ENCODE measurements at places on chromosomes 7 and 10.
A peak's percentile ranks its signal among the peaks of the same experiment; 100 is the strongest.

GRCh38 chr7:35003679-35004303 lies 33.5 kb downstream of the DPY19L1 start:
- peak; percentile 94 for DNase-seq
- peak overlapping the region; percentile 98 for H3K27ac ChIP-seq
- no peaks in the 10 kb centered on the region for H3K36me3 ChIP-seq

DNA sequence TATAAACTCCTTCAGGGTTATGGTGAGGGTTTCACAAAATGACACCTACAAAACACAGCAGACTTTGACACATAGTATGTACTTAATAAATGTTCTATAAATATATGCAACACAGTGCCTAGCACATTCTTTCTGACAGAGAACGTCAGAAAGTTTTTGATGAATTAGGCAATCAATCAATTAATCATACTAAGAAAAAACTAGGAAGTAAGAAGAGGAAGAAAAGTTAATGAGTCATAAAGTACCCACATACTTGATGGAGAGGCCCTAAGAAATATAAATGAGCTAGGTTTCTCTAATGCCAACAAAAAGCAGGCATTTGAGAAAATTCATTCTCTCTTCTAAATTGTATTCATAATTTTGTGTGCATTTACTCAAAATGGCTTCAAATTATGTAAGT lies 192.7 kb upstream of the VWC2 start:
- DNase-seq, result no peak
- no peak overlapping the region for H3K27ac ChIP-seq
- no peaks in the 10 kb centered on the region for H3K36me3 ChIP-seq
- no peaks in the 10 kb centered on the region for H3K4me1 ChIP-seq
- no peak overlapping the region for H3K4me3 ChIP-seq

GRCh38 chr7:30510124-30511075 lies 5.8 kb upstream of the GGCT start:
- H3K27ac ChIP-seq, result no peak overlapping the region
- H3K27me3 ChIP-seq, result no peaks in the 10 kb centered on the region
- H3K4me1 ChIP-seq, result peaks cover 15% of the 10 kb centered on the region

GRCh38 chr10:75611172-75611992 lies 180.0 kb downstream of the LRMDA start:
- H3K27me3 ChIP-seq, result peaks cover 25% of the 10 kb centered on the region
- no peak overlapping the region for H3K4me3 ChIP-seq
- no peak for DNase-seq
- H3K4me1 ChIP-seq, result peaks cover 7% of the 10 kb centered on the region

DNA sequence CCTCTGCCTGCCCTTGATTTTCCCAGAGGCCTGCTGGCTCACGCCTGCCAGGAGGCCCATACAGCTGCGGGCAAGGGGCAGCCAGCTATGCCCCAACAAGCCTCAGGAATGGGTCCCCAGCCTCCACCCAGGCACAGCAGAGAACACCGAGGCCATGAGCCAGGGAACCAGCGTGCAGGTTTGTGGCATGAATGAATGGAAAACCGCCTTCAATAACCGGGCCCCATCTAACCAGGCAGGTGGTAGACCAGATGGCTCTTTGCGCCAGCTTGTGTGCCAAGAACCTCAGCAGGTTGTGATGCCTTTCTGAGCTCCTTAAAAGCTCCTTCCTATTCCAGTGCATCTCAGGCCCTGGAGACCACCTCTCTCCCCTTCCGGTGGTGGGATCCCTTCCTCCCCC lies 50.2 kb downstream of the ELFN1 start:
- no peak overlapping the region for H3K4me3 ChIP-seq
- DNase-seq, result no peak
- H3K27me3 ChIP-seq, result 0 out of 2 replicates have a peak, but pooled peaks cover 5% of the 10 kb centered on the region
- no peaks in the 10 kb centered on the region for H3K36me3 ChIP-seq

DNA sequence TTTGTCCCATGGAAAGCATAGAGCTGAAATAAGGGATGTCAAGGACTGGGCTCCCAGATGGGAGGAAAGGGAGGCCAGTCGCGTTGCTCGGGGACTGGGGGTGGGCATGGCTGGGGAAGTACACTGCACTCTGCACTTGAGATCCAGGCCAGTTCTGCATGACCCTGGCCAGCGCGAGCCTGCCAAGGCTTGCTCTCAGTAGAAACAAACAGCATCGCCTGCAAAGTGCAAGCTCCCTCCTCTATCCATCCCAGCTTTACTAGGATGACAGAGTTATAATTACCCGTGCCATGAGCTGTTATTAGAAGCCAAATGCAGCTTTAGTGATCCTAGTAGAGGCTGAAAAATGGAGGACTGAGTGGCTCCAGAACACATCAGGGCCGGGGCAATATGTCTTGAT lies 43.9 kb upstream of the PDCD4 start:
- H3K4me1 ChIP-seq, result peaks cover 9% of the 10 kb centered on the region
- no peak overlapping the region for H3K27ac ChIP-seq
- H3K36me3 ChIP-seq, result no peaks in the 10 kb centered on the region
- DNase-seq, result no peak
- no peaks in the 10 kb centered on the region for H3K27me3 ChIP-seq

DNA sequence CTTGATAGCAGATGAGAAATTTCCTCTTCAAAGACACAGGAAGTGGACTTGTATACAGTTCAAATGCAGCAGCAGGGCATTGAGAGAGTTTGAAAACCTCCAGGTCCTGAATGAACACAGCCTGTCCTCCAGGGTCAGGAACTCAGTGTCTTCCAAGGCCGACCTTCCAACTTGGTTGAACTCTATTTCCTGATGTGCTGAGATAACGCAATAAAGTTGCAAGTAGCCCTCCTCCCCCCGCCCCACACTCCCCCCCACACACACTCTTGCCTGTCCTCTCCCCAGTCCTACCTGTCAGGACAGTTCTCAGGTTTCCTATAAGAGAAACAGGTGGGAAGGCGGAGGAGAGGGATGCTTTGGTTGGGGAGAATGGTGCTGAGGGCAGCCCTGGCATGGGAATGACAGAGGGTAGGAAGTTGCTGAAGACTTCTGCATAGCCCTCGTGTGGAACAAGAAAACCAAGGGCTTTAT lies 90.0 kb downstream of the CCDC71L start:
- H3K27ac ChIP-seq, result no peak overlapping the region
- peaks cover 11% of the 10 kb centered on the region for H3K4me1 ChIP-seq
- H3K27me3 ChIP-seq, result no peaks in the 10 kb centered on the region
- no peak overlapping the region for H3K4me3 ChIP-seq

GRCh38 chr7:152674860-152675758 lies 832 bp downstream of the XRCC2 start:
- H3K4me3 ChIP-seq, result peak overlapping the region; percentile 92
- DNase-seq, result peak; percentile 23
- peak overlapping the region; percentile 59 for H3K27ac ChIP-seq
- peaks cover 5% of the 10 kb centered on the region for H3K36me3 ChIP-seq
- peaks cover 7% of the 10 kb centered on the region for H3K4me1 ChIP-seq
- H3K27me3 ChIP-seq, result no peaks in the 10 kb centered on the region

DNA sequence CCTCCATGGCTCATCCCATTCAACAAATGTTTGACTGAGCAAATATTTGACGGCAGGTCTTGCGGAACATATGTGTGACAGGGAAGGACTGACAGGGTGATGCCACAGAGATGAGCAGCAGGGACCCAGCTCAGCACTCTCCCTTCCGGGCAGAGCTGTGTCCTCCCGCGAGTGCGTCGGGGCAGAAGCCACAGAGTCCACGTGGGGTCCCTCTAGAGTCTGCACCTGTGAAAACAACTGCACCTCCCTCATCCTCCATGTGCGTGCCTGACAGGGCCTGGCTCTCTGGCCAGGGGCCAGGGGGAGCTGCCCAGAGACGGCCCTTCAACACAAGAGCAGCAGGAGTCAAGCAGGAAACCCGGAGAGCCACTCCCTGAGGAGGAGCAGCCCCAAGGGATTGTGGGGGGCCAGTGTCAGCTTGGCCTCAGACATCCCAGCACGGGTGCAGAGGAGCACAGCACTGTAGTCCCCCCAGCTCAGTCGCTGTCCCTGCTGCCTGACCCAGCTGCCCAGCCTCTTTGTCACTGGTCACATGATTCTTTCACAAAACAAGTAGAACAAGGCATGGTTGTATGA lies 83.6 kb upstream of the TMEM72 start:
- H3K4me3 ChIP-seq, result no peak overlapping the region
- no peak for DNase-seq
- peaks cover 30% of the 10 kb centered on the region for H3K4me1 ChIP-seq
- no peak overlapping the region for H3K27ac ChIP-seq
- H3K27me3 ChIP-seq, result no peaks in the 10 kb centered on the region

- peaks cover 9% of the 10 kb centered on the region for H3K4me1 ChIP-seq
- no peak overlapping the region for H3K4me3 ChIP-seq
- no peaks in the 10 kb centered on the region for H3K27me3 ChIP-seq
- no peak overlapping the region for H3K27ac ChIP-seq
These were observed 82.8 kb downstream of the ALOX5 start for GRCh38 chr10:45456822-45457221.

DNA sequence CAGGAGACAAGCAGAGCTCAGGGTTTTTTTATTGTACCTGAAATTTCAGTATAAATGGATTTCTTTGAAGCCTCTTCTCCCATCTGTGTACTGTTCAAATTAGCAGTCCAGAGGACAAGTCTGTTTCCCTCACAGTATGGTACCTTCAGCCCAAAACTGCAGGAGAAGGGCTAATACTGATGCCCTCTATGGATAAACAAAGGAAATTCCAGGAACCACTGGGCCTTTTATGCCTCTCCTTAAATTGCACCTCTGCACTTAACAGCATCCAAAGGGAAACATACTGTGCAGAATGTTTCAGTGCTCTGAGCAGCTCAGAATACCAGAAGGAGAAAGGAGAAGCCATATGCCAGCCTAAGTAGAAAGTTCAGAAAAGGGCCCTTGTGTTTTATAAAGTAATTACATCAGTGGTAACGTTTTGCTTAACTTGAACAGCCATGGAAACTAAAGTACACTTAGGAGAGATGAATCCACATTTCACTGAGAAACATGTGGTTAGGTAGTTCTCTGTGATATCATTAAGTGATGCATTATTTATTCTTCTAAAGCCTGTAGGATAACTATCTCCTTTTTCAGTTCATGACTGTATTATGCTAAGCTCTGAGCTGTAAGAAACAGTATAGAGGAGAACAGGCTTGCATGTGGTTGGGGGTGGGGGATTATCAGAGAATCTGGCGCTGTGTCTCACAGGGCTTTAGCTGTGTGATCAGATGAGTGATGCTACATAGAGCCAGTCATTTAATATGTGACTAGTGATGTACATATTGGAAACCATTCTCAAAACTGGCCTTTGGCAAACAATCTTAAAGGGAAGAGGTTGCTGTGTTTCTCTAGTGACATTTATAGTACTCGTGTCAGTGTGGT lies 111.3 kb downstream of the POU6F2 start:
- H3K36me3 ChIP-seq, result no peaks in the 10 kb centered on the region
- H3K4me1 ChIP-seq, result no peaks in the 10 kb centered on the region
- no peak overlapping the region for H3K4me3 ChIP-seq
- peaks cover 79% of the 10 kb centered on the region for H3K27me3 ChIP-seq
- no peak overlapping the region for H3K27ac ChIP-seq

GRCh38 chr7:2510909-2511768 lies 8.4 kb upstream of the LFNG start:
- no peaks in the 10 kb centered on the region for H3K27me3 ChIP-seq
- peaks cover 13% of the 10 kb centered on the region for H3K4me1 ChIP-seq
- DNase-seq, result peak; percentile 46

- no peak overlapping the region for H3K4me3 ChIP-seq
- no peak for DNase-seq
- H3K4me1 ChIP-seq, result no peaks in the 10 kb centered on the region
- H3K36me3 ChIP-seq, result peaks cover 3% of the 10 kb centered on the region
- H3K27me3 ChIP-seq, result no peaks in the 10 kb centered on the region
- H3K27ac ChIP-seq, result no peak overlapping the region
These were observed 169.6 kb downstream of the COBL start for GRCh38 chr7:51146816-51147586.

DNA sequence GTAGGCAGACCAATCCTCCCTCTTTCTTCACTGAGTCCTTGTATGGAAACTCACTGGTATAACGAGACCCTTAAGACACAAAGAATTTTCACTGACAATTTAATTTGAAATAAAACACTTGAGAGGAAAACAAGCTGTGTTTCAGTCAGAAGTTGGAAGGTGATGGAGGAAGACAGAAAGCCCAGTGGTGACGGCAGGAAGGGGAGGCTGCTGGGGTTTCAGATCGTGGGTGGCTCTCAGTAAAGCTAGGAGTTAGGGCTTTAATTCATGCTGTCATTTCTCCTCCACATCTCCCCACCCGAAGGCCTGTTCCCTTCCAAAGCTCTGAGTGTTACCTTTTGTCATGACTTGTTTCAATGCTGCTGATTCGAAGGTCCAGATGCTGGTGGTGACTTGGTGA lies 605.2 kb upstream of the DPP6 start:
- no peaks in the 10 kb centered on the region for H3K4me1 ChIP-seq
- H3K36me3 ChIP-seq, result no peaks in the 10 kb centered on the region
- H3K27ac ChIP-seq, result no peak overlapping the region
- no peaks in the 10 kb centered on the region for H3K27me3 ChIP-seq

- no peaks in the 10 kb centered on the region for H3K27me3 ChIP-seq
- no peaks in the 10 kb centered on the region for H3K36me3 ChIP-seq
- peaks cover 48% of the 10 kb centered on the region for H3K4me1 ChIP-seq
- H3K4me3 ChIP-seq, result no peak overlapping the region
- no peak for DNase-seq
- no peak overlapping the region for H3K27ac ChIP-seq
These were observed 59.3 kb downstream of the PRTFDC1 start for GRCh38 chr10:24893127-24893526.

DNA sequence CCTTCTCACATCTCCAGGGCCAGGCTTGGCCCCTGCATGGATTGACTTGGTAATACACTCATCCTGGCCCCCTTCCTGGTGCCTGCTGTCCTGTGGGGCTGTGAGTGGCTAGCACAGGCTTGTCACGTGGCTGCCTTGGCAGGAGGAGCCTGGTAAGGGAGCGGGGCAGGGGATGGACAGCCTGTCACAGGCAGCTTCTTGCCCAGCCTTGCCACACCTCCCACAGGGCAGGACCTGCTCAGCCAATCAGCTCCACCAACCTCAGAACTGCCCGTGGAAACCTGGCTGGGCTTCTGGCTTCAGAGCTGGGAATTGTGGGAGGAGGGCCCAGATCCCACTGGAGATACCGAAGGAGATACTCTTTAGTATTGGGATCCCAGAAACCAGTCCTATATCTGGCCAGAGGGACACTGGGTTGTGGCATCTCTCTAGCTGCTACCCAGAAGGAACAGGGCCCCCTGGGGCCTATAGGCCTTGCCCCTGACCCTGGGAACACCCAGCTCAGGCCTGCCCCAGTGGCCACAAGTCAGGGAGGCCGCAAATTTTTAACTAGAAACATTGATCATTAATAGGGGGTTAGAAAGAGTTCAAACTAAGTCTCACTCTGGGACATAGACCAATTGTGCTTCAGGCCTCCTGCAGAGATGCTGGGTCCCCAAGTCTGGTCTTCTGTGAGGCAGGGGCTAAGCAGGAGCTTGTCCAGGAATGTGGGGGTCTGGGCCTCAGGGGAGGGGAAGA lies at the start of gene HOGA1:
Gene HOGA1, plus strand, starts transcription at position 330 of the 738 bp plus-strand sequence. Its CDS starts 315 bp downstream, at position 645.
- no peak within 1 kb of the TSS for H3K27ac ChIP-seq
- no peaks in the 10 kb centered on the region for H3K4me1 ChIP-seq
- no peaks in the 10 kb centered on the region for H3K36me3 ChIP-seq
- DNase-seq, result peak; percentile 35

GRCh38 chr10:102627736-102628293 lies 16.5 kb upstream of the TRIM8 start:
- peaks cover 44% of the 10 kb centered on the region for H3K4me1 ChIP-seq
- H3K36me3 ChIP-seq, result no peaks in the 10 kb centered on the region
- peak overlapping the region; percentile 70 for H3K27ac ChIP-seq
- H3K4me3 ChIP-seq, result no peak overlapping the region
- DNase-seq, result peak; percentile 25
- no peaks in the 10 kb centered on the region for H3K27me3 ChIP-seq

Data from PC-3 (cell line).